Activated T-helper 1 cell treated with Interleukin-2 at 50 U/mL for 16 hours (primary cell): ENCODE measurements at places on chromosomes 13 and 19.
A peak's percentile ranks its signal among the peaks of the same experiment; 100 is the strongest.

- no peak for DNase-seq
Measured at GRCh38 chr13:24700539-24700938, 20.3 kb downstream of the ATP12A start.

DNA sequence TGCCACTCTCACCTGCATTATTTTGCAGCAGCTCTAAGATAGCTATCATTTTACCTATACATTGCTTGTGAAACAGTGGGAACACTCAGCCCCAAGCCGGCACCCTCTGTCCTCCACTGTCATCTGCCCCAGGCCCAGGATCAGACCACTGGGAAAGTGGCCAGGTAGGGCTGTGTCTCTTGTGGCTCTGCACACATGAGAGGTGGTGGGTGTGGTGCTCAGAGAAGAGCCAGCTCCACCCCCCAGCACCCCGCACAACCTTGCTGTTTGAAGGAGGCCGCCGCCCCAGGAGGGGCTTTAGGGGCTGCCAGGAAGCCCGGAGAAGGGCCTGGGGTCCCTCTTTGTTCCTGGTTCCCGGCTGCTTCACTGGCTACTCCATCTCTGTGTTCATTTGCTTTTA, 26.6 kb downstream of the PPP1R37 start:
- no peak for DNase-seq

DNA sequence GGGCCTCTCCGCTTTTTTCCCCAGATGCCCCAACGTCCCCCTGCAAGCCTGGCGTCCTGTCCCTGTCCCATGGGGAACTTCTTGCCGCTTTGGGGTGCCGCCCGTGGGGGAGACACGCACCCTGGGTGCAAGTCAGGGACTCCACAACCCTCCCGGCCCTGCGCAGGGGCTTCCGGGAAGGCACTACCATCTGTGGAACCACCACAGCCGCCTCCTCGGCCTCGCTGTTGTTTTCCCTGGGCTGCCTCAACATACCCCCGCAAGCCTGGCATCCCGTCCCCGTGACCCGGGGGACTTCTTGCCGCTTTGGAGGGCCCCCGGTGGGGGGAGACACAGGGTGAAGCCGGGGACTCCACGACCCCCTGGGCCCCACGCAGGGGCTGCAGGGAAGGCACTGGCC, 238.4 kb downstream of the TUBA3C start:
- no peak for DNase-seq

DNA sequence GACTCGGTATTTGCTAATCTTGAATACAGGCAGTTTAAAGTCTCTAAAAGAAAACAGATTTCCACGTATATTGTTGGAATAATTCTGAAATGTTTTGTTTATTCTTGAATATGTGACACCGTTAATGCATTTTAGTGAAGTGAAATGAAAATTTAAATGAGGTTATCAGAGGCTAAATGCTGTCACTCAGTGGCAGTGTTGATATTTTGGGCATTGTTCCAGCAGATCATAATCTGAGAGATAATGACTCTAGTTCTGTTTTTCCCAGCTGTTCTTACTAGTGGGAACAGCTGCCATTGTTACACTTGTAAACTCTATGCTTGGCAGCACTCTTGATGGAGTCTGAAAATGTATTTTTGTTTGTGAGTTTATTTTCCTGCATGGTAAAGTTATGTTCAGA, 365.6 kb upstream of the SLC10A2 start:
- DNase-seq = no peak

DNA sequence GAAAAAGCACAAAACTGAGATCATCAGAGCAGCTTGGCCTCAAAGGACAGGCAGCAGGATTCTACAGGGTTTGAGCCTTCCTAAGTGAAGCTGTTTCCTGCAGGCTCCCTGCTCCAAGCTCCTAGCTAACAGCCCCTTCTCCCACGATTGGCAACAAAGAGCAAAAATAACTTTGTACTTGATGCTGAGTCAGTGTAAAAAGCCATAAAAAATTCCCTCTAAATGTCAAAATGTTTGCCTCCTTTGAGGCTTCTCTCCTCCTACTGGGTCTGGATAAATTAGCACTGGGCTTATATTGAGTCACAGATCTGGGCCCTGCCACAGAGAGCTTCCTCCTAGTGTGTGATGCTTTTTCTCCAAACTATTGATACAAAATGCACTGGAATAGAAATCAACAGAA, 153.3 kb downstream of the TNFRSF19 start:
- DNase-seq = no peak

GRCh38 chr19:2495651-2496316, 19.9 kb downstream of the GADD45B start:
- DNase-seq = no peak

- DNase-seq = no peak
Measured at GRCh38 chr19:2139385-2140137, 11.8 kb downstream of the AP3D1 start.

- no peak for DNase-seq
Measured at GRCh38 chr19:18908917-18909619, 10.1 kb downstream of the COPE start.

DNA sequence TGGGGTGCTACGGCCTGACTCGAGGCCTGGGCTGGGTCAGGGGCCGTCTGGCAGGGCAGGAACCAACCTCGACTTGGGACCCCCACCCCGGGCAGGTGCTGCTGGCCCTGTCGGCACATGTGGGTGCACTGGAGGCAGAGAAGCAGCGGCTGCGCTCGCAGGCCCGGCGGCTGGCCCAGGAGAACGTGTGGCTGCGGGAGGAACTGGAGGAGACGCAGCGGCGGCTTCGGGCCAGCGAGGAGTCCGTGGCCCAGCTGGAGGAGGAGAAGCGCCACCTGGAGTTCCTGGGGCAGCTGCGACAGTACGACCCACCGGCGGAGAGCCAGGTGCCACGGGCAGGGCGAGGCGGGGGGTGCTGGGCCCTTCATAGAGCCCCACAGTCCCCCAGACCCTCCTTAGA, 5.9 kb downstream of the KLC3 start:
- DNase-seq = no peak

DNA sequence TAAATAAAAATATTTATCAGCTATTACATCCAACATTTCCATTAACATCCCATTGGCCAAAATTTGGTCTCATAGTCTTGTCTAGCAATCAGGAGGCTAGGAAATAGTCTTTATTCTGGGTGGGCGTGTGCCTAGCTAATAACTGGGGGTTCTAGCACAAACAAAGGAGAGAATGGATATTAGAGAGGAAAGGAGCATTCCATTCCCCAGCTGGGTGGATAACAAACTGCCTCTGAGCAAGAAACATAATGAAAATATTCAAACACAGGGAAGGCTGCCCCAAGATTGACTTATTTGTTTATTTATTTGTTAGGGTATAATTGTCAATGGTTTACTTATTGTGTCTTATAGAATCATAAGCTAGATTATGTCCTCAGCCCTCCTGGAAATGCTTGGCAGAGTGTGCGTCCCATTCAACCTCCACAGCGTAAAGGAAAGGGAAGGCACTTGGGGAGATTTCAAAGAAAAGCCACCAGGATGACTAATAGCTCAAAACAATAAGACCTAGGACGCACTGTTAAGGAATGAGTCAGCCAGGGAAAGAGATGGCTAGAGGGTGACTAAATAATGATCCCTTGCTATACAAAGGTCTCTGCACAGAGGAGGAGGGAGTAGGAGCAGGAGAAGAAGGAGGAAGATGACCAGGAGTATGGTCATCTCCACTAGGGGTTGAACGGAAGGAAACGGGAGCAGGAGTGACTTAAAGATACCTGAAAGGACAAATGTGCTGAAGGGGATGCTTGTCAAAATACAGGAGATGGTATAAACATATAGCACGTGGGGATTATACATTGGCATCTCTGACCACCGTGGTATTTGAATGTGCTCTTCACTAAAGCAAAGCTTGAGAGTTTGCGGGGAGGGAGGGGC, 23.5 kb upstream of the USP12 start:
- no peak for DNase-seq

DNA sequence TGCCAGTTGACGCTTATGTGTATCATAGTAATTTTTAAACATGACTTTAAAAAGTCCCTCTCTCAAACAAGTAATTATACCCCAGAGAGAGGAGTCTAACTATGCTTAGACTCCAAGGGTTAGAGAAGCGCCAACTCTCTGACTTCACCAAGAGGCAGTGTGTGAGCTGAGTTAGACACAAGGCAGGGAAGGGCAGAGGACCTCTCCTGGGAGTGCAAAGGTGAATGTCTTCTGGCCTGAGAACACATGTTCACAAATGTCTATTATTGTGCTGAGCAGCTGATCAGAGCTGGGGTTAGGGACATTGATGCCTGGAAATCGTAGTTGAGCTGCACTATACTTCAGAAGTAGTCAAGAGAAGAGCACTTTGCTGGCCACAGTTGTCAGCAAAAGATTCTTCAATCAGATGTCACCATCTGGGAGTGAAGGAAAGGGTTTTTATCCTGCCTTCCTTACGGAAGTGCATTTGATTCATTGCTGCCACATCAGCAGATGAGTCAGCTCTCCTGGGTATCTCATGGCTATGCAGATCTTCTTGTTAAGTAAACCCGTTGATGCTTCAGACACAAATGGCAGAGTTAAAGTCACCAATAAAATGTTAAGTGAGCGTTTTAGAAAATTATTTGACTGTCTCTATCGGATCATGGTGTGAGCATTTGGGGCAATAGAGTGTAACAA, 283.2 kb upstream of the ARGLU1 start:
- DNase-seq = no peak

DNA sequence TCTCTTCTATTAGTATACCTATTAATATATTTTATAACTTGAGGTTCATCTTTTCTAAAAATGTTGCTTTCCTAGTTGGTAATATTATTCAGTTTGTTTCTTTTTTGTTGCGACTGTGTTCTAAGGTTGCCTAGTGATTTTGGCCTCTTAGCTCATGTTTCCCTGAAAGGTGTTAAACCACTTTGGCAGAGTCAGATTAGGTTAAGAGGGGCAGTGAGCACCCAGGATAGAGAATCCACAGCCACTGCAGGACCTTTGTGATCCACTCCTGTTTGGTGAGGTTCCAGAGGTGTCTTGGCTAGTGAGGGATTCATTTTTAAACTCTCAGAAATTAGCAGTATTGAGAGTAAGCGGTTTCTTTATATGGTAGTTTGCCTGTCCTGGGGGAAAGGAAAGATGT, 14.9 kb upstream of the GPR18 start:
- DNase-seq = no peak

GRCh38 chr13:83215627-83216026, 666.6 kb downstream of the SLITRK1 start:
- DNase-seq = no peak

GRCh38 chr13:94140511-94140910, 339.0 kb downstream of the DCT start:
- DNase-seq = no peak

GRCh38 chr13:114161644-114162532, 17.2 kb upstream of the CFAP97D2 start:
- DNase-seq = no peak

DNA sequence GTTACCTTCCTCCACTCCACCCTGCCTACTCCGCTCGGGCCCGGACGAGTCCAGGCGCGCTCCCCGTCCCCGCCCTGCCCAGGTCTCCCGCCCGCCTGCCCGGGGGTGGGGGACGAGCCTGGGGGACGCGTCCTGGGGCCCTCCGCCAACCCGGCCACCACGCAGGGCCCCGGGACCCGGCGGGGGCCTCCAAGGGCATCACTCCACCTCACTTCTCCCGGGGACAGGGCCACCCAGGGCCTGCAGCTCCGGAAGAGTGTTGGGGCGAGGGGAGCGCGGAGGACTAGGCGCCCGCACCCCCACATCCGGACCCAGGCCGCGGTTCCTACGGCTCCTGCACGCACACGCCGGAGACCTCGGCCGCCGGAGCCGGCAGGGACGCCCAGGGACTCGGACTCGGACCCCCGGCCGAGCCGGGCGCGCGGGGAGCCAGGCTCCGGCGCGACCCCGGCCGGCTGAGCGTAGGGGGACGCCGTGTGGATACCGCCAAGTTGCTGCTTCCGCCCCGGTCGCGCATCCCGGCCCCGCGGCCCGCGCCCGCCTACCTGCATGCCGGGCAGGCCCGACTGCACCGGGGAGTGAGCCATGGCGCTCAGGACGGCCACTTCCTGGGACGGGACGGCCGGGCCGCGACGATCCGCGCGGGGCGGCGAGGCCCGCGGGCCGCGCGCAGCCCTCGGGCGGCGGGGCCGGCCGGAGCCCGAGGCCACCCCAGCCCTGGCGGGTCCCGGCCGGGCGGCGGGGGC, 534 bp downstream of the STK24 start:
- peak; percentile 41 for DNase-seq
